Stimulated activated naive CD8-positive, alpha-beta T cell treated with anti-CD3 and anti-CD28 coated beads, Interleukin-15, amount 100 ng/mL, for 72 hours (primary cell): ENCODE measurements at places on chromosomes 5 and 9.

DNA sequence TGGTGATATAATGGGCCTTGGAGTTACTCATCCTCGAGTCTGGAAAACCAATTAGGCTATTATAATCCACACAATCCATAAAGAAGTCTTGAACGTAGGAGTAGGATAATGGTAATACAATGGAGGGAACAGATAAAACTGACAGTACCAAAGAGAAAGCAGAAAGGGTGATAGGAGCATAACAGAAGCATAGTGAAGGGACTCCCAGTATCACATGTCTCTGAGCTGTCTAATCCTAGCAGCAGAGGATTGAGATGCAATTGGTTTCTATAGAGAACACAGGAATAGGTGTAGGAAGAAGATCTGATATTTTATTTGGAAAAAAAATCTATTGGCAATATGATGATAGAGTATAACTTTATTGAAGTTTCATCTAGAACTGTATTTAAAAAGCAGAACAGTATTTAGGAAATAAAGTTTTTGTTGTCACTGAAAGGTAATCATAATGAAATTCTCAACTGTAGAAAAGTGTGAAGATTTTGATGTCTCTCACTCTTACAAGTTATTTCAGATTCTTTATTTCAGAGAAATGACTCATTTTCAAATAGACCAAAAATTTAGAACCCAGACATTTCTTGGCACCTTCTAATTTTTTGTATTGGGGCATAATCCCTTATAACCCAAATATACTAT lies 25.4 kb downstream of the SRFBP1 start:
- no peak for DNase-seq

DNA sequence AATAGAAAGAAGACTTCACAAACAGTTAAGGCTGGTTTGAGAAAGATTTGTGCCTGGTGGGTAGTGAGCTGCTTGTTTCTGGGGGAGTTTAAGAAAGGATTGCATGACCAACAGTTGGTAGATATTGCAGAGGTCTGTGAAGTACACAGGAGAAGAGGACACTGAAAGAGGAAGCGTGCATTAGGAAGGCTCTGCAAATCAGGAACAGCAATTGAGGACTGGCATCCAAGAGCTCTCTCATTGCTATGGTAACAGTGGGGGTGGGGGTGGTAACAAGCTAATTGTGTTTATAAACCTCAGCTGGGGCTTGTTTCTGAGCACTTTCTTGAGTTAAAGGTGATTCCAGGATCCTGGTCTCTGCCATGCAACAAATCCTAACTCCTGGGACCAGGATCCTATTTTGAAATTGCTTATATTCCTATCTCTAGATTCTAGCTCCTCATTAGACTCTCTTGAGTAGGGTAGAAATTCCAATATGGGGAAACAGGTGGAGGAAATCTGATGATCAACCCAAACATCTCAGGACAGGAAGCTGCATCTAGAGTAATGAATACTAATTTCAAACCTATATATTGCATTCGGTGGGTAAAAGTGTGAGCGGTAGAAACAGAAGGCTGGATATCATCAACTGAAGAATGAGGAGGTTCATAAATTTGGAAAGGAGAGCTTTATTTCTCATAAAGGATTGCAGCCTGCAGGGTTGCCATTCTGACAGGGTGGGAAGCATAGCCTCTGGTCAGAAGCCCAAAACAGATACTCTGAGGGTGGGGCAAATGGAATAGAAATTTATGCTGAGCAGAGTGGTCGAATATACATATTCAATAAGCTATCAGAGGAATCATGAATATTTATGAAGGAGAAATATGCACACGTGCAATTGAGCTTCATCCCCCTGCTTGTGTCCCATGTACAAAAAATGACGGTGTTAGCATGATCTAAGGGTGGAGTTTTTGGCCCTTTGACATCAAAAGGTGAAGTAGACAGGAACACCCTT lies 79.4 kb downstream of the PTTG1 start:
- no peak for DNase-seq

DNA sequence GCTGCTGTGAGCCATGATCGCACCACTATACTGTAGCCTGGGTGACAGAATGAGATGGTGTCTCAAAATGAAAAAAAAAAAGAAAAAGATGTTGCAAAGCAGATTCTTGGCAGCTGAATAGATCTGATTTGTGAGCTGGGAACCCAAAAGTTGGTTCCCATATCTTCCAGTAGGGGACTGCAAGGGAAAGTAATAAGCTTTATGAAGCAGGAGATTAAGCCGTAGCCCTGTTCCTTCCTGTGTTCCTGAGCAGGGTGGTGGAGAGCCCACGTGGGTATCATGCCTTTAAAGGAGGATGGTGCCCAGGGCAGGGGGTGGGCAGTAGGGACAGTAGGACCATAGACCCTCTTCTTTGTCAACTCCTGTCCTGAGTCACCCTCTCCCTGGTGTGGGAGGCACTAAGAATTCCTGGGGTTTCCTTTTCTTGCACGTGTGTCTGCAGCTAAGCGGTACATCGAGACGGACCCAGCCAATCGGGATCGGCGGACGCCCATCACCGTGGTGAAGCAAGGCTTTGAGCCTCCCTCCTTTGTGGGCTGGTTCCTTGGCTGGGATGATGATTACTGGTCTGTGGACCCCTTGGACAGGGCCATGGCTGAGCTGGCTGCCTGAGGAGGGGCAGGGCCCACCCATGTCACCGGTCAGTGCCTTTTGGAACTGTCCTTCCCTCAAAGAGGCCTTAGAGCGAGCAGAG lies 37.9 kb downstream of the STOM start:
- DNase-seq: no peak

GRCh38 chr5:112630246-112631009 lies 107.3 kb upstream of the APC start:
- no peak for DNase-seq

- DNase-seq: no peak
These were observed 1.5 kb downstream of the DNAJB5 start for GRCh38 chr9:34990908-34991606.

DNA sequence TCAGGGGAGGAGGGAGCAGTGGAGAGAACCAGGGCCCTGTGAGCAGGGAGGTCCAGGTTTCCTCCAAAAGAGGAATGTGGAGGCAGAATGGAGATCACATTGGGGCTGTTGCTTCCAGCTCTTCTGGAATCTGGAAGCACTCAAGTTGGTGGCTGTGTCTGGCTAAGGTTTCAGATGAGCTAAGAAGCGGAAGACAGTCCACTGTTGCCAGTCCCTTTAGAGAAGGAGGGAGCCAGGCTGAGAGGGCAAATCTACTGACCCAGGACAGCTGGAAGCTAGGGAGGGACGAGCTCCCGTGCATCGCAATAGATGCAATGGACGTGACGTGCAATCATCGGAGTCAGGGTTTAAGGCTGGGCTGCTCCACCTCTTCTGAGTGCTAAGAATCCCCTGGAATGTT lies 71.2 kb downstream of the TENT4A start:
- no peak for DNase-seq

DNA sequence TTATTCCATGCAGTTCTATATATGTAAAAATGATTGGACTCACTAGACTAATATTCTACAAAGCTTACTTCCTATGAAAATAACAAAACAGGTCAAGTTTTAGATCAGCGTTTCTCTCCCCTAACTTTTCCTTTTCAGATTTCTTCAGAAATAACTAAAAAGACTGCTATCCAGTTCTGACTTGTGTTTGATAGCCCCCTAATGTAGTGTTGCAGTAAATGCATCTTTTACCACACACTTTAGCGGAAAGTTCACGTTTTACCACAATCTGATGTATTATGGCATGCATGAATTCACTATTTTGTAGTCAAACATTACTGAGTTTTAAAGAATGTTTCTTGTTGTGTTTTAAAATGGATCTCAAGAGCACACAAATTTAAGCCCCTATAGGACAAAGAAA lies 292.7 kb downstream of the RAB3C start:
- DNase-seq: no peak

- no peak for DNase-seq
These were observed 6.1 kb upstream of the ANGPTL2 start for GRCh38 chr9:127128341-127129072.

GRCh38 chr5:42990892-42991291 lies 49.2 kb downstream of the ANXA2R start:
- no peak for DNase-seq

GRCh38 chr9:89436963-89437625 lies 60.8 kb downstream of the SEMA4D start:
- DNase-seq: peak; percentile 49

GRCh38 chr5:93569300-93570160 lies 11.5 kb downstream of the NR2F1-AS1 start:
- DNase-seq: no peak

DNA sequence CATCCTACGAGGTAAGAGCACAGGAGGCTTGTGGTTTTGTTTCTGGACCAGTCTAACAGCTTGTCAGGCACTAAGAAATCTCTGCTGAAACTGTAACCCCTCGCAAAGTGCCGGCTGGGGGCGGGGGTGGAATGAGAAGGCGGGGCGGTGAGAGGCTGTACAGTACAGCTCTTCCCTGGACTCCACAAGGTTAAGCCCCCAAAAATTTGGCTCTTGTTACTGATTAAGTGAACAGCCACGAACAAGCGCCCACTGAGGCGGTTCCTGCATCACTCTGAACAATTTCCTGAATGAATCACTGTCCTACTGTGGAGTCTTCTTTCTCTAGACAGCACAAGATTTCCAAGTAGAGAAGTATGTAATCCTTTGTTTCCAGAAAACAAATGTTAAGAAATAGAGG lies 6.8 kb downstream of the FBP2 start:
- no peak for DNase-seq

DNA sequence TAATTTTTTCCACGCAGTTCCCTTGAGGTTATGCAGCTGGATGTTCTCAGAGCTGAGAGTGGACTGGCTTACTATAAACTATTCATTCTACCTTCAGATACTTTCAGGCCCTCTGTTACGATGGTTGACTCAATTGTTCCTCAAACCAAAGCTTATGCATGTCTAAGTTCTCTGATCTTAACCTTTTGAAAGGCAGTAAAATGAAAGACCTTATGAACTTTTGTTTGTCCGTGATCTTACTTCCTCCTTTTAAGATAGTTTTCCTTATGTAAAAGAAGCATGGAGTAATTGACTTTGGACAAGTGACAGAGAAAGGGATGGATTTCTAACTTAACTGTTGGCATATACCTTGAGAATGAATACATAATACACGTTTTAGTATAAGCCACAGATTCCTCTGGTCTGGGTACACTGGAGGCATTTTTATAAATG lies 575.7 kb downstream of the PDE4D start:
- no peak for DNase-seq

DNA sequence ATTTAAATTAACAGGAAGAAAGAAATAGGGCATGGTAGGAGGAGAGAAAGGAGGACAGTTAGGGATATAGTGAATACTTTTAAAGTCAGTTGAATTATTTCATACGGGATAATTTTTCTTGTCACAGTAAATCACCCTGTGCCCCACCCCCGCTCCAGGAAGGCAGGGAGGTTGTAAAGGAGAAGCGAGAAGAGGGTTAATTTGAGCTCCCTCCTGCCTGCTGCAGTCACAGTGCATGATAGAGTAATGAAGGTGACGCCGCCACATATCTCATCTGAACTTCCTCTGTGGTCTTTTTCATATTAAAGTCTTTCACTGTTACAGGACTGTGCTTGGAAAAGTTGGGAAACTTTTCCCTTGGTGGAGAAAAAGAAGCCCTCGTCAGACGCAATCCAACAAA lies 896 bp upstream of the PCSK5 start:
- DNase-seq: no peak

- no peak for DNase-seq
These were observed 33.5 kb upstream of the SPARC start for GRCh38 chr5:151720215-151720614.

DNA sequence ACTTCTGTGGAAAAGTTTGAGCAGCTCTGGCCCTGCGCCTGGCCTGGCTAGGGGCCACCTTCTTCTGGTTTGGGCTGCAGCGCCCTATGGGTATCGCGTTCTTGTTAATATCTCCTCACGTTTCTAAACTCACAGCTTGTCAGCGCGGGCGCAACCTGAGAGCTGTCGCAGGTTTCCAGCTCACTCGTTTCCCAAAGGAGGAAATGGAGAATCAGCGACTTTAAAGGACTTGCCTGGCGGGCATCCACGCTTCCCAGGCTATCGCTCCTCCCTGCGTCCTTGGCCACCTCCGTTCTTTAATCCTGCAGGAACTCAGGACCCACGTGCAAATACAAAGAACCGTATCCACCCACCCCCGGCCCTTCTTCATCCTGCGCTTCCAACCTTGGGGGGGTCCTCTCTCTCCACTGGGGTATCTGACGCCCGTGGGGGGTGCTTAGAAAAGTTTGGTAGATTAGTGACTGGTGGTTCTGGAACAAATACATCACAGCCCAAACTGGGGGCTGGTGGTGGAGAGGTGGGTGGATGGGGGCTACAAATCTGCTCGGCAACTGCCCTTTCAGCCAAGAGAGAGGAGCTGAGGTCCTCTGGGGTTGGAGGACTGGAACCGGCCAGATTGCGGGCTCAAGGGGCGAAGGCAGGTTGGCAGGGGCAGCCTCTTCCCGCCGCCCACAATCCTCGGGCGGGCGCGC lies 578 bp upstream of the PSAT1 start:
- peak; percentile 22 for DNase-seq

DNA sequence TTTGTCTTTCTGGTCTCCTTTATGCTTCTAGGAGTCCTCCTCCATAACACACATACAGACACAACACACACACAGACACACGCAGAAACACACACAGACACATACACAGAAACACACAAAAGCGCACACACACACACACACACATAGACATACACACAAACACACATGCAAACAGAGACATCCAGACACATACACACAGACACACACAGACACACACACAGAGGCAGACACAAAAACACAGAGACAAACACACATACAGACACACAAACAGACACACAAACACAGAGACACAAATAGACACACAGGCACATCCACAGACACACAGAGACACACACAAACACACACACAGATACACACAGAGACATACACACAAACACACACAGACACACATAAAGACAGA lies 220.2 kb downstream of the IRX2 start:
- no peak for DNase-seq

DNA sequence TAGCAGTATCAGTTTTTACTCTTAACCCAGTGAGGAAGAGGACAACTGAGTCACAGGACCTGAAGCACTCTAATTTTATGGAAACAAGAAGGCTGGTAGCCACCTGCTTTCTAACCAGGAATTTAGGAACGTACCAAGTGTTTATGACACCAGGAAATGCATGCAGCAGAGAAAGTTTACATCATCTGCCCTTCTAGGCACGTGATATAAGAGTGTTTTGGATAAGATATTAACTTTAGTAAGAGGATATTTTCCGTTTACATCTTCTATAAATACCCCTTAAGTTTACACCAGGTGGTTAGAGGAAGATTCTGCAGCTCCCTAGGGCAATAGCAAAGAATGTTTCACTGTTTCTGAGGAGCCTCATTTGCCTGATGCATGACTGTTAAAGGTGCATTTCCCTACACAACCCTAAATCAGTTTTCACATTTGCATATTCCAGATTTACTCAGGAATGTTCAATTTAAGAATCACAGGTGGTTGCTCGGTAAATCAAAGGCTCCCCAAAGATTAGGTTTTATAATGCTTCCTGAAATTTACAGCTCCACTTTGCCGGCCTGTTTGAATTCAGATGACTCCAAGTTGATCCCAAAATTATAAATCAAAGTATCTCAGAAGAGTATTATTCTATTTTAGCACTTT lies 1.8 kb downstream of the TSC1 start:
- DNase-seq: no peak

DNA sequence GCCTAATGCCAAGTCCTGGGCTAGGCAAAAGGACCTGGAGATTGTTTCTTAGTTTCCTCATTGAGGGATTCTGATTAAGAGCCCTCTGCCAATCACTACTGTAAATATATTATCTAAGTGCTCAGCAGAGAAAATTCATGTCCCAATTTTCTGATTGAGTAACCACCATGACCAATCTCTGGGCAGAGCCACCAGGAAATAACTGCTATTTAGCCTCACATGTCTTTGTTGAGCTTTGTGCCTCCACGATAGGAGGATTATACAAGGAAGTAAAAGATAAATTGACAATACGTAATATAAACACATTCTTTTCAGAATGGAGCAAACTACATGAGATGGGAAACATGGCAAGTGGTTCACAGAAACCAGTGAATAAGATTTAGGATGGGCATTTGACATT lies 396.1 kb upstream of the PAPPA start:
- DNase-seq: no peak
